Kasumi-1 (cell line): ENCODE measurements at places on chromosomes 3 and 15.
A peak's percentile ranks its signal among the peaks of the same experiment; 100 is the strongest.

GRCh38 chr3:162507397-162507796 is 1010.8 kb downstream of the OTOL1 start:
- no peak for DNase-seq

GRCh38 chr15:47502041-47502440 is 215.3 kb upstream of the SEMA6D start:
- no peak for DNase-seq

- no peak for DNase-seq
These were observed 89.0 kb upstream of the SLC4A7 start for GRCh38 chr3:27573138-27573537.

GRCh38 chr3:151630938-151631441 is 102.7 kb upstream of the AADACL2 start:
- no peak for DNase-seq

DNA sequence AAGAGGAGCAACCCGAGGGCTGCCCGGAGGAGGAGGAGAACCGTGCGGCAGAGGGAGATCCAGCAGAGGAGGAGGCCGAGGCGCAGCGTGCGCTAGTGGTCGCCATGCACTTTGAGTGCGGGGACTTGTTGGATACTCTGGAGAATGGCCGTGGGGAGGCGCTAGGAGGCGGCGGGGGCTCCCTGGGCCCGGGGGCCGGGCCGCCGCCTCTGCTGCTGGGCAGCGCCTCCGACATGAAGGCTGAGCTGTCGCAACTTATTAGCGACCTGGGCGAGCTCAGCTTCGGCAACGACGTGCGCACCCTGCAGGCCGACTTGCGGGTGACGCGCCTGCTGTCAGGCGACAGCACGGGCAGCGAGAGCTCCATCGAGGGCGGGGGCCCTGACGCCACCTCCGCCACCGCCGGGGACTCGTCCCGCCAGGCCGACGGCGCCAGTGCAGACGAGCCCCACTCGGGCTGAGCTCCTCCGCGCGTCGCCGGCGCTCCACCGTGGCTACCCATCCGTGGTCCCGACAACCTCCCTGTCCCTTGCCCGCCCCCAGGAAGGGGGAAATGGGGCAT is 2.0 kb downstream of the FAM43A start:
- DNase-seq: peak; percentile 86

DNA sequence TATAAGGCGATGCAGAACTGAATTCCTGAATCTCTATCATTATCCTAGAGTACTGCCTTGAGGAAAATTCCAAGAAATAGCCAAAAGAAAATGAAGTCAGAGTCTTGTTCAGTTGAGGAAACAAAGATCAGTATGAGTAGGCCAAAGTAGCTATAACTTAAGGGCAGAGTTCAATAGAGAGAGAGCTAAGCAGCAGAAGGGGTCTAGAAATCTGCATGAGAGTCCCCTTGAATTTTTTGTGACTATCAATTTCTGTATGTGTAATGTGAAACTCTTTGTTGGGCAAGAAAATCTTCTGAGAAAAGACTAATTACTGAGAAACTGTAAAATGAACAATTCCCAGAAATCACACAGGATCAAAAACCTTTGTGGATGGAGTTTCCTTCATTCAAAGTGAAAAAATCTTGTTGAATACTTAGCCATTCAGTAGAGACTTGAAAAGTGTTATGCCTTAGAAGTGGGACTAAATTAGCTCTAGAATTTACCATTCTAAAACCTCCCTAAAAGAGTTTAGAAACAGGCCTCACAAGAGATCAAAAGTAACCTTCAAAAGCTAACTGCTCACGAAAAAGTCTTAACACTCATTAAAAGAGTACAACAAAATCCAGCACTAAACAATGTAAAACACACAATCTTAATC is 43.1 kb upstream of the FNDC3B start:
- no peak for DNase-seq

DNA sequence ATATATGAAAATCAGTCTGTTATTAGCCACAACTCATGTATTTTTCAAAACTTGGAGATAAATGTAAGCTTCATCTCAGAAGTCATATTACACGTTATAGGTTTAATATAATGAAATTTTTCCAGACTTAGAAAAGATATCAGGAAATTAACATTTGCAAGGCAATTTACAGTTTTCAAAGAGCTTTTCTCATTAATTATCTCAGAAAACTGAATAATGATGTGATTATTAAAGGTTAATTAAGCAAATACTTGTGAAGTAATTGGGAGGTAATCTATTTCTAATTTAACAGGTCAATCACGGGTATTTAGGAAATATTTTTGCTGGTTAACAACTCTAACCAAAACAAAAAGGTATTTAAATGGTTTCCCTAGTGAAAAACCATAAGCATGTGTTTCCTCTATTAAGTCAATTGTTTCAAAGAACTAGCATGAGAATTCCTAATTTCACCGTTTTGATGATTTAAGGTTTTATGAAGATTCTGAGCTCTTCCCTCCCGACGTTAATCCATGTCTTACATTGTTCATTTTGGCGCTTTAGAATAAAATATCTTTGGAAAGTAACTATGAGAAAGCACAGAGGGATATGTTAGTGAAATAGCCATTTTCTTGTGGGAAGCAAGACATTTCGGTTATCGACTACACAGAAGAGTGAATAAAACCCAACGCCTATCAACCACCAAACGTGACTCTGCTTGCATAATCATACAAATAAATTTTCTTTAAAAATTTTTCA is 1.5 kb upstream of the NEO1 start:
- DNase-seq: no peak

GRCh38 chr3:111961461-111962164 is 17.2 kb upstream of the ABHD10 start:
- DNase-seq: no peak

GRCh38 chr3:151096716-151097115 is 11.3 kb downstream of the MED12L start:
- no peak for DNase-seq

DNA sequence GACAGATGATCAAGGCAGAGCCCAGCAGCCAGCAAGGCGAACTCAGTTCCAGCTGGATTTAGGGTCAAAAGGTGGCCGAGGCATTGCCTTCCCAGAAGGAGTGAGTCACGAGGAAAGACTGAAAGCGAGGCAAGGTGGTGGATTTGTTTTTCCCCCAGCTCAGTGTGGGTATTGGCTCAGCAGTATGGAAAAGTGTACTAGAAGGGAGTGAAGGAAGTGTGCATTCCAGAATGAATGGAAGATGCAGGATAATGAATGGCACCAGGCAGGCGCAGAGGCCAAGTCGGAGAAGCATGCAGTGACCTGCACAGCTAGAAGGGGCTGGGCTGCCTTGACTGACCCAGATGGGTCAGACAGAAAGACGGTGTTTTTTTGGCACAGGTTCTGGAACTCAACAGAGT is 46.3 kb downstream of the FOXP1 start:
- no peak for DNase-seq

DNA sequence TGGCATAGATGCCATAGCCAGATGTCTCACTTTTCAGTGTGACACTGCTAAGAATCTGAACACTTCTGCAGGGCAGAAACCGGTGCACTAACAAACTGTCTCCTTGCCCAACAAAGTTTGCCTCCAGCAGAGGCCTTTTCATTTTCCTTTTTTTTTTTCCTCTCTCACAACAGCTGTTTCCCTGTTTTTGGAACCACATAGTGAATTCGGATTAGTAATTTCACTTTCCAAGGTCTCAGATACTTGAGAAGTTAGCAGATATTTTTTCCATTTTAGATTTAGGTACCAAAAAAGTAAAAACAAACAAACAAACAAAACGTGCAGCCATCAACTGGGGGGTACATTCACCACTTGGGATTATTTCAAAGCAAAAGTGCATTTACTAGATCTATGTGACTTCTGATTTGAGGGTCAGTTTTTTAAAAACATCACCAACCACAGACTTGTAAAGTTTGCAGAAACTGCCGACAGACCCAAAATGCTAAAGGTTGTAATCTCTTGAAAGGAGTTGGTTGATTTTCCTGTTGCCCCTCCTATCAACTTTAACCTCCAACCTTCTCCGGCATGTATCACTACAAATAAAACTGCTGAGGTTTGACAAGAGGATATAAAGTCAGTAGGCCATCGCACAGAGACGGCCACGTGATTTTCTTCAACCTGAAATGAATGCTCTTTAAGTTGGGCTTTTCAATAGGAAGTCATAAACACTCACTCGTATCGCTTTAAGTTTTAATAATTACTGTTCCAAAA is 169.1 kb downstream of the CDIN1 start:
- no peak for DNase-seq

GRCh38 chr15:101296418-101297405 is 1.7 kb upstream of the SNRPA1 start:
- no peak for DNase-seq

DNA sequence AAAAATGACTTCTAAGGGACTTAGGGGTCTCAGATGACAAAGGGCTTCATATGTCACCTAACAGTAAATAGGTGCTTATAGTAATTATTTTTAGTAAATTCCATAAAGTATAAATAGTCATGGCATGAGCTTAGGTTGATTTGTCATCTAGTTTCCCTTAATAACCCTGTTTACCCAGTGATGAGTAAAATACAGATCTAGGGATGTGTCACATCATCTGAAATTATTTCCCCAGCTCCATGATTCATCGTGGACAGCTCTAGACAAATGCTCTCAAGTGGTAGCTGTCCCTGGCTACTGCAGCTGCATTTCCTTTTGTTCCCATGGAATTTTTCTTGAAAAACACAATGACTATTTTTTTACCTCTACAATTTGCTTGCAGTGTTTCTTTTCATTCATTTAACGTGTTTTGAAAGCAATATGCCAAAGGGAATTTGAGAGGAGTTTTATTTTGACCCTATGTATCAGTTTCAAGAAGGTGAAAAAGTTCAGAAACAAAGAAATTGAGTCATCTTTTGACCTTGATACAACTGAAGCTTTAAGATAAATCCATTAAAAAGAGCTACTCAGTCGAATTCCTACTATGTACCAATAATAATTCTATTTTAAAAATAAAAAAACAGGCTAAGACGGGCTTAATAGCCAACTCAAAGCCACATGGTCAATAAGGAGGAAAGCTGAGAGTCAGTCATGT is 241.6 kb downstream of the KCNMB2 start:
- DNase-seq: no peak

GRCh38 chr3:115667738-115668065 is 44.4 kb downstream of the GAP43 start:
- DNase-seq: no peak
